ENCODE measurements at places on chromosomes 2 and 18.

DNA sequence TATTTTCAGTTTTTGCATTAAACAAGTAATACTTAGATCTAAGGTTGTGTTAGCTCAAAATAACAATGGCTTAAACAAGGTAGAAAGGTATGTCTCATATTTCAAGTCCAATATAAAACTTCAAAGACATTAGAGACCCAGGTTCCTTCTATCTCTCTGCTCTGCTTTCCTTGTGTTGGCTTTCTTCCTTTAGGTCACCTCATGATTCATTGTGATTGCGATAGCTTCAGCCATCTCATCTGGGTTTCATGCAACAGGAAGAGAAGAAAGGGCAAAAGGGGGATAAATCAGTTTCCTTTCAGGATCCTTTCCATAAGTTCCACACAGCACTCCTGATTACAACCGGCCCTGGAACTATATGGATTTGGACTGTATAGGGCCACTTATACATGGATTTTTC is 16.0 kb upstream of the TBR1 start:
- no peak for DNase-seq

DNA sequence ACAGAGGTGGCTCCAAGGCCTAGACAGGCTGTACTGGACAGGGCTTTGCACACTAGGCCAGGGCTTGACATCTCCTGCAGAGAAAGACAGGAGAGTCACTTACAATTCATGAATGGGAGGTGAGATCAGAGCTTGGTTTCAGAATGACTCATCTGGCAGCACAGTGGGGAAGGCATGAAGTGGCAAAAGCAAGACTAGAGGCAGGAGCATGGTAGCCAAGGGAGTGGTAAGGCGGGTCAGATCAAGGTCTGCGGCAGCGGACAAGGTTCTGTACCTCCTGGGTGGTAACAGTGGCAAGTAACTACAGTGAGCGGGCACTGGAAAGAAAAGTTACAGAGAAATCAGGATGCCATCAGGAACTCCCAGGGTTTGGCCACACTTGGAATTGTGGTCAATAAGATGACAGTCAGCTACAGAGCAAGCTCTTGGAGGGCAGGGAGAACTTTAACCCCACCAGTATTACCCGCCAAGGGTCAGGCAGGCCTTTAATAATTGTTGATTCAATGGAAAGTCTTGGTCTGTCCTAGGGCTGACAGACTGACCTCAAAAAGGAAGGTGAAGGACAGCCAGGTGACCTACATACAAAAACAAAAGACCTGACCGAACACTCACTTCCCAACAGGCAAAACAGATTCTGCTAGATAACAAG is 5.7 kb downstream of the MCFD2 start:
- DNase-seq, result no peak

GRCh38 chr2:98114643-98115330 is 27.8 kb downstream of the VWA3B start:
- DNase-seq, result no peak

DNA sequence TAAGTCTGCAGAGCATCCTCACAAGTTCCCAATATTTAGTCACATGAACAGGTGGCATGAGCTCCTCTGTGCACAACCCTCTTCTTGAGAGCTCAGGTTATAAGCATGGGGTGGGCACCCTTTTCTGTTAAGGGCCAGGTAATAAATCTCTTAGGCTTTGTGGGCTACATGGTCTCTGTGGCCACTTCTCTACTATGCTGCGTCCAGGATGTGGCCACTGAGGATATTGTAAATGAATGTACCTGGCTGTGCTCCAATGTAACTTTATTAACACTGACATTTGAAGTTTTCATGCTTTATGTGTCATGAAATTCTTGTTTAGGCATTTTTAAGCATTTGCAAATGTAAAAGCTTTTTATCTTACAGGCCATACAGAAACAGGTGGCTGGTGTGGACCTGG is 116.8 kb upstream of the ST6GAL2 start:
- no peak for DNase-seq

- DNase-seq, result no peak
These were observed 156.7 kb downstream of the CPS1 start for GRCh38 chr2:210713122-210713521.

DNA sequence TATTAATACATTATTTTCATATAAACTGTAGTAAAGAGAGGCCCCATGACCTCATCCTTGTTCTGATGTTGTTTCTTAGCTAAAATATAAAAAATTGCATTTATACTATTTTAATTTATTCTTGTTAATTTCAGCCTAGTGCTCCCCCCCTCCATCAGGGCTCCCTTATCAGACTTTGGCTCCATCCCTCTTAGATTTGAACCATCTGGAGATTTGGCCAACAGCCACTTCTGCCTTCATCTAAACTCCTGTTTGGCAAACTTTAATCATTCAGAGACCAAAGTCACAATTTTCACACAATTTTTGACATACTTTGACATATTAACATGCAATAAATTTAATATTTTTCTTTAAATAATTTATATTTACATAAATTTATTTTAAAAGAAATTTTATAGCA is 569.3 kb downstream of the TDRD15 start:
- no peak for DNase-seq

- DNase-seq, result no peak
These were observed 643.1 kb downstream of the SLC4A3 start for GRCh38 chr2:220270481-220271070.

DNA sequence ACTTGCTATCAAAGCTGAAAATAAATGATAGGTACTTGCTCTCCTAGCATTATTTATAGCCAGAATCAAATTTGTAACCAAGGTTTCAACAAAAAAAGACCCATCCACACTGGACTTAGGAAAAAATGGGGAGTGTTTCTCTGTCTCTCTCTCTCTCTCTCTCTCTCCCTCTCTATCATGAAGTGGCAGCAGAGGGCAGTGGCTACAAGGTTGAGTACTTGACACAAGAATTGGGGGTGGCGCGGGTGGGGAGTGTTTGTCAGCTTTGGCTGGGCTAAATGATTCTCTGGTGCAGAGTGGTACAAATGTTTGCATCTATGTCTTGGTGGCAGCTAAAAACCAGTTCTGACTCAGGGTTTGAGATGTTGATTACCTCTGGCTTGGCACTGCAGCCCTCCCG is 85.0 kb downstream of the RBM43 start:
- DNase-seq, result no peak

DNA sequence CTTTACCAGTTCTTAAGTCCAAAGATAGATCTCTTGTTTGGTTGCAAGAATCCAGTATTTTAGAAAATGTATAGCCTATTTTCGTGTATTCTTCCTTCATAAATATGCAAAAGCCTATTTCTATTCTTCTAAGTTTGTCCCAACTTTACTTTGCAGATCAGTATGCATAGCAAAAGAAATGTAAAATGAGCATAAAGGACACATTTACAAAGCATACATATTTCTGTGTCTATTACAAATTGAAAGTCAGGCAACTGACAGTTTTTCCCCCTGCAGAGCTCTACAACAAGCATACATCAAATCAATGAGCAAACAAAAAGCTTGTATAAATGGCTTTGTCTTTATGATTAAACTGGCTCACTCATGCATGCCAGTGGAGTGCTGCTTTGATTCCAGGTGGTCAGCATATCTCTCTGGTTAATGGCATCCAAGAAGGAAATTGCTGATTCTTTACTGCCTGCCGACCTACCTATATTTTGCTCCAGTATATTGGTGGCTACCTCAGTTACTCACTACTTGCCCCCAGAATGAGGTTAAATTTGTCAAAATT is 10.0 kb upstream of the VPS54 start:
- DNase-seq, result no peak

DNA sequence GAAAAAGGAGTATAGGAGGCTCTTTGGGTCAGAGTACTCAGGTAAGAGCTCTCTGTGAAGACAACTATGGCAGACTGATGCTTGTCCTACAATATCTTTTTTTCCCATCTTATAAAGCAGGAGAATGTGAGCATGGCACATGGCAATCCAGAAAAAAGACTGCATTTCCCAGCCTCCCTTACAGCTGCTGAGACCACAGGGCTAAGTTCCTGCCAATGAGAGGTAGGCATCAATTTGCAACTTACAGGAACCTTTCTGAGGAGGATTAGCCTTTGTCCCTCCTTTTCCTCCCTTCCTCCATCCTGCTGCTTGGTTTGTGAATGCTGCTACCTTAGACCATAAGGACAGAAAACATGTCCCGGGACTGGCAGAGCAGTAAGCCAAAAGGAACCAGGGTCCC is 37.8 kb upstream of the ST8SIA5 start:
- no peak for DNase-seq

DNA sequence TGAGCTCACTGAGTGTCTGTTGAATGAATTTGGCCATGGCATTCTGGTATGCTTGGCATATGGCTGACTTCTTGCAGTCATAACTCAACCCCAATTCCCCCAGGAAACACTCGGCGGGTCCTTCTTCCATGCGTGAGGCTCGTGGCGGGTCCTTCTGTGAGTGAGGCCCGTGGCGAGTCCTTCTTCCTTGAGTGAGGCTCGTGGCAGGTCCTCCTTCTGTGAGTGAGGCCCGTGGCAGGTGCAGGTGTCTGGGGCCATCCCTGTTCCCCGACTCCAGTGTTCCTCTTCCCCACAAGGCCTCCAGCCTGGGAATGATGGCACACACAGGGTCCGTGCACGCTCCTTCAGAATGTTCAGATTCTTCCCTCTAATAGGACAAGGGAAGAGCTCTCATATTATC is 169.0 kb downstream of the EIPR1 start:
- no peak for DNase-seq

- no peak for DNase-seq
These were observed 280.6 kb upstream of the PXDN start for GRCh38 chr2:2024751-2025481.

DNA sequence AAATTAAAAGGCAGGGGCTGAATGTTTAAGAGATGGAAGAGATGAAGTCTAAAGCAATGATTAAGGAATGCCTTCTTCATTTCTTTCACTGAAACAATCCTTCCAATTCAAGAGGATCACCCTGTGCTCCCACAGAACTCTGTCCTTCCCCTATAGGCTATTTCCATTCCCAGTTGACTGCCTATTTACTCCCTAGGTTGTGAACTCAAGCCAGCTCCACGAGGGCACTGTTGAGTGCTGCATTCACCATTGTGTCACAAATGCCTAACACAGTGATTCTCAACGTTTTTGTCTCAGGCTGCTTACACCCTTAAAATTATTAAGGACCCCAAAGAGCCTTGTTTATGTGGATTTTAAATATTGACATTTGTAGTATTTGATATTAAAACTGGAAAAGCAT is 112.4 kb downstream of the AOX1 start:
- no peak for DNase-seq

DNA sequence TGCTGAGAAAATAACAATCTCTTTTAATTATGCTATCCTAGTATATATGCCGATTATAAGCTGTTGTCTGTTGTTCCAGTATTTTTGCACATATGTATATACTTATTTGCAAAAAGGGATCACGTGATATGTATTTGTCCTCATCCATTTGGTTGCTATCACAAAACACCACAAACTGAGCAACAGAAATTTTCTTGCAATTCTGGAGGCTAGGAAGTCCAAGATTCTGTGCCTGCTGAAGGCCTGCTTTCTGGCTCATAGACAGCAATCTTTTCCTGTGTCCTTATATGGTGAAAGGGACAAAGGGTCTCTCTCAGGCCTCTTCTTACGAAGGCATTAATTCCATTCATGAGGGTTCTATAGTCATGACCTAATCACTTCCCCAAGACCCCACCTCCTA is 186.5 kb downstream of the LPIN1 start:
- no peak for DNase-seq

DNA sequence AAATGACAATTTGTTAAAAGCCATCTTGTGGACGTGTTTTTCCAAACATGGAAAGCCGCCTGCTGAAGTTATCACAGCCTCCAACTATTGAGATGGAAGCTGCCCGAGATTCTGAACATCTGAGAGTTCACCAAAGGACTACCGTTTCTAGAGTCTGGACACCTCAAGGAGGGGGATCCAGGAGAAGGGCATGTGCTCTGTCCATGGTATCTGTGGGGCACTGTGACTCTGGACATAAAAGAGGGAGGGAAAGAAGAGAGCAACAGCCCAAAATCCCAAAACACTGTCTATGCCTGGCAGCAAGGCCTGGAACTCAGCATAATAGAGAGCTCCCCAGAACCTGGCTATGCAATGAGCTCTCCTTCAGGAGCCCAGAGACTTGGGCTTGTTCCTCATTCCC is 319.9 kb downstream of the EN1 start:
- DNase-seq, result no peak

- no peak for DNase-seq
These were observed 86.0 kb upstream of the BARD1 start for GRCh38 chr2:214895469-214895868.

GRCh38 chr2:77566131-77566530 is 44.0 kb upstream of the LRRTM4 start:
- DNase-seq, result no peak

DNA sequence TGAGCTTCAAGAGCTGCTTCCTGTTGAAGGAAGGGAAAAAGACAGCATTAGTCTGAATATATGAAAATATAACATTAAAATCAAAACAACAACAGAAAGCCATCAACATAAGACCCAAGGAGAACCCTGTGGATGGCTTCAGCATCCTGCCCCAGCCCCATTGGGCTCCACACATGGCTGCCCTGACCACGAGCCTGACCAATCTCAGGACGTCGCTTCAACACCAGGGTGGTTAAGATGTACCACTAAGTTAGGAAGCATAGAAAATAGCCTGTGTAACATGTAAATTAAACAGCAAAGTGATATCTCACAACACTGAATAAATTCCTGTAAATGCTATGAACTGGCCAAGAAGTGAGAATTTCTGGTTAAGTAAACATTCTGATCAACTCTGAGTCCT is 77.2 kb upstream of the CD226 start:
- no peak for DNase-seq

- DNase-seq, result no peak
These were observed 5.8 kb upstream of the ACSL3 start for GRCh38 chr2:222854773-222855700.

- DNase-seq, result no peak
These were observed 281.0 kb downstream of the SRBD1 start for GRCh38 chr2:45330108-45330507.

Data from naive thymus-derived CD4-positive, alpha-beta T cell (primary cell).